OCI-M1 (cell line): ENCODE measurements at places on chromosomes 3 and 15.

DNA sequence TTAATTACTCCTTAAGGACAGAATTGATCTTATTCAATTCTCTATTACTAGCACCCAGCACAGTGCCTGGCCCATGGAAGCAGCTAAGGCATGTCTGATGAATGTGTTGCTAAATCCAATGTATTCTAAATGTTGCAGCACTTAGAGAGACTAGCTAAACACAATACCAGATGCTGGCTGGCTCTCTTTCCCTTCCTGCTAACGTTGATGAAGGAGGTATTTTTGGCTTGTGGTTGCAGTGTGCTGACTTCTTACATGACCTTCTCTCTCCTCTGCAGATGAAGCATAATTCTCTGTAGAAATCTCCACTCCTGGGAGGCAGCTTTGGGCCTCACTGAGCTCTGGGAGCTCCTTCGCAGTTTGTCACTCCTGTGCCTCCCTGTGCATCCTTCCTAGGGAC is 183.6 kb downstream of the PEX5L start:
- DNase-seq: no peak

DNA sequence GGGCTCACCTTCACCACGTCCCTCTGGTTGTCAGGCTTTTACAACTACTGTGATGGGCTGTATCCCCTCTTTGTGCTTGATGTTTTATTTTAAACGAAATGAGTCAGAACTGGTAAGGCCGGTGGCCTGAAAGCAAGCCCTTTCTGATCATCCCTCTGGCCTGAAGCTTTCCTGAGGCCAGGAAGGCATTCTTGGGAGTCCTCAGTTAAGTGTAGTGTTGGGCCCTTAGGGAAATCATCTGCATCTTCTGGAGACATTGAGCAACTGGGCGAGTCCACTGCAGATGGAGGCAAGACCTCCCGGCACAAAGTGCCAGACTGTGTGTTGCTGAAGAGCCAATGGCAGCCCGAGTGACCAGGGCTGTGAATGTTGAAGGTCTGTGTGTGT is 33.0 kb upstream of the AMOTL2 start:
- DNase-seq: no peak

DNA sequence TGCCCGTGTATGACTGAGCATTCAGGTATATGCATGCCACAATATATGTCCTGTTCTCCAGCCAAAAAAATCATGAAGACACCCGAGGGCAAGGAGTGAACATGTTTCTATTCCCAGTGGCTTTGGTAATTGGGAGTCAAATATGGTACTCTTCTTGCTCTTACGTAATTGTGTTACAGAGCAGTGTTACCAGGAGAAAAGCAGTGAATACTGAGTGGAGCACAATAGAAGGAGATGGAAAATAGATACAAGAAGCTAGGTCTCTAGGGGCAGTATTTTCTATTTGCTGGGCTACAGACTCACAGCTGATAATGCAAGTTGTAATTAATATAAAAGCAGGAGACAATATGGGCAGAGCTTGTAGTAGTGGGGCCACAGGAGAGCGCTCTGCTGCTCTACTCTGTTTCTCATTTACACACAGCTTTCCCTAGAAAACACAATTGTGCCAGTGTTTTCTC is 13.2 kb downstream of the MEIS2 start:
- DNase-seq: no peak

GRCh38 chr15:67121644-67122605 is 56.5 kb downstream of the SMAD3 start:
- no peak for DNase-seq

DNA sequence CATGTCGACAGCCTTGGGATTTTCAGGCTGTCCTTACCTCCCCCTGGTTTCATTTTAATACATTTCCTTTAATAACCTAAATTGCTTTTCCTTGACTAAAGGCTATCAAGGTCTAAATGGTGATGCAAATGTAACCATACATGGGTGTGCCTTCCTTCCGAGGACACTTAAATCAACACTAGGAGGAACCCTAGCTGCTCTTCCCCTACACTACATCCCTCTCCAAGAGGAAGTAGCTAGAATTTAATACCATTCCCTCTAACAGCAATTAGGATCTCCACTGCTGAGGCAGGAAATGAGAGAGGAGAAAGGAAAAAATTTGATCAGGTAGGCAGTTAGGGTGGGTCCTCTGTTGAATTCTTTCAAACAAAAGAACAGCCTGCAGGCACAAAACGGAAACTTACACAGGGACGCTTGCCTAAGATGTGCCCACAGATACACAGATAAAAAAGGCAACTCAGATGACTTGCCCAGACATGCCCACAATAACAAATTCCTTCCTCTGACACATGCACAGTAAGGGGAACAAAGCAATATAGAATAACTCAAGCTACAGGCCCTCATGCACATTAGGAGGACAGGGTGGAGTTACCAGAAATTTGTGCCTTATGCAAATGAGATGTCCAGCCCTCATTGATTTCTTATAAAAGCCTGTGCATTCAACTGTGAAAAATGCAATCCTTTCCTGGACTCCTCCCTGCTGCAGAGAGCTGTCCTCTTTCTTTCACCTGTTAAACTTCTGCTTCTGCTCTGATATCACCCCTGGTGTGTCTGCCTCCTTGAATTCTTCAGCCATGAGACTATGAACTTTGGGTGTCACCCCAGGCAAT is 1024.4 kb upstream of the CADM2 start:
- peak; percentile 23 for DNase-seq

DNA sequence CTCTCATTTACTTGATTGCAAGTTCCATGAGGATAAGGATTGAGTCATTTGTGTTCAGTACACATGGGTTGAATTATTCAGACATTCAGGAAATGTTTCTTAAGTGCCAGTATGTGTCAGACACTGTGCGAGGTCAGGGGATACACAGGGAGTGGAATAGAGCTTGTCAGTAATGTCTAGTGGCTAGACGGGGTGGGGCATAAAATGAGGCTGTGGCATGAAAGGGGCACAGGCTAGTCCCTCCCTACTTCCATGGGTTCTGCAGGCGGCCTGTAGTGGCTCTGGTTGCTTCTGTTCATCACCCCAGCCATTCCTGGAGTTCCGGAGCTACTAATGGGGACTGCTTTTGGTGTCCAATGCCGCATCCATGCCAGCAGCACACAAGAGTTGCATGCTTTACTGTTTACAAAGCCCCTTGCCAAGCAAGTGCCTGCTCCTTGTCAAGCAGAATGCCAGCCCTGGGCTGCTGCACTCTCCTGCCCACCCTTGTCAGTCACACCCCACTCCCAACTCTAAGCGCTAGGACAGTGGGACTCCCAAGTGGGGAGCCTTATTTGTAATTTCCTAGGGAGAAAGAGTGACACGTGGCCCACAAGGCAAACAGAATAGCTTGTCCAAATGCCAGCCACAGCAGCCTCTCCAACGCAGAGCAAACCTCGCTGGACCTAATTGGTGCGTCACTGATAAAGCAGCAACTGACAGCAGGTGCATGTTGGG is 70.8 kb downstream of the RAB11A start:
- no peak for DNase-seq

GRCh38 chr15:60154764-60155325 is 150.7 kb downstream of the FOXB1 start:
- no peak for DNase-seq

DNA sequence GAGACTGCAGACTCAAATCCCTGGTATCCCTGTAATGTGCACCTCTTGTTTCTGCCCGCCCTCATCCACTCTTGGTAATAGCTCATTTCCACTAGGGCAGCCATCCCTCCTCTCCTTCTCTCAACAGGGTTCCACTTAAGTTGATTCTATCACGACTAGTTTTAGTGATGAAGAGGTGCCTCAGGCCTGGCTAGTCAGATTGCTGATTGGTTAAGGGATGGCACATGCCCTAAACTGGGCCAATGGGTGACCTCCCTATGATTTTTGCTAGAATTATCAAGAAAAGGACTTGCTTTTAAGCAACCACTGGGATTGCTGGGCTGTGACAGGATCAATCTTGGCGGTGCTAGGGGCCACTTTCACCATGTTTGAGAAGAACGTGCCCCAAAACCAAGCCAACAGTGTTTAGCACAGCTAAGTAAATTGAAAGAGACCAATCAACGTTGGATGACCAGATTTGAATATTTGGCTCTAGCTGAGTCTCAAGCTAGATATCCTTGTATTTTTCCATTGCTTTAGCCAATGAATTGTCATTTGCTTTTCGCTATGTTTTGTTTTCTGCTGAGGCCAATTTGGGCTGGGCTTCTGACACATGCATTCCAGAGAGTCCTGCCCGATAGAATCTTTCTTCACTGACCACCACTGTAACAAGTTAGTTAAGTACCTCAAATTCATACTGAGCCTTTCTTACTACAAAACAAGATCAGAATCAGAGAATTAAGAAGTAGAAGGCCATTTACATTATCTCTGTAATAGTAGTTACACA is 131.0 kb downstream of the PDZRN3 start:
- no peak for DNase-seq

- no peak for DNase-seq
These were observed 22.7 kb upstream of the UBXN7 start for GRCh38 chr3:196454935-196455334.

GRCh38 chr3:147256739-147257138 is 149.6 kb downstream of the ZIC4 start:
- no peak for DNase-seq

- no peak for DNase-seq
These were observed 29.1 kb downstream of the DAPK2 start for GRCh38 chr15:64017082-64017588.

DNA sequence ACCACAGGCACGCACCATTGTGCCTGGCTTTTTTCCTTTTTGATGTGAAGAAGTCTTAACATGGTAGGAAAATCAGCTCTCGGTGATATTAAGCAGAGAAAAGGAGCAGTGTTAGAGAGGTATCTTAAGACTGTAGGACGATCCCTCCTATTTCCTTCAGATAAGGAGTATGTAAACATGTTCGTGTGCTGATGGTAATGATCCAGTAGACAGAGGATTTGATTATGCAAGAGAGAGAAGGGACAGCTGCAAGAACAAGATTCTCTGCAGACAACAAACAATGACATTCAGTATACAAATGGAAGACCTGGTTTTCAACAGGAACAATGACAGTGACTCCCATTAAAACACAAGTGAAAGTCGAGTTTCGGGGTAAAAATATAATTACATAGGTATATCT is 95.1 kb upstream of the MELTF start:
- no peak for DNase-seq

GRCh38 chr3:160183345-160184076 is 41.7 kb upstream of the C3orf80 start:
- peak; percentile 4 for DNase-seq

DNA sequence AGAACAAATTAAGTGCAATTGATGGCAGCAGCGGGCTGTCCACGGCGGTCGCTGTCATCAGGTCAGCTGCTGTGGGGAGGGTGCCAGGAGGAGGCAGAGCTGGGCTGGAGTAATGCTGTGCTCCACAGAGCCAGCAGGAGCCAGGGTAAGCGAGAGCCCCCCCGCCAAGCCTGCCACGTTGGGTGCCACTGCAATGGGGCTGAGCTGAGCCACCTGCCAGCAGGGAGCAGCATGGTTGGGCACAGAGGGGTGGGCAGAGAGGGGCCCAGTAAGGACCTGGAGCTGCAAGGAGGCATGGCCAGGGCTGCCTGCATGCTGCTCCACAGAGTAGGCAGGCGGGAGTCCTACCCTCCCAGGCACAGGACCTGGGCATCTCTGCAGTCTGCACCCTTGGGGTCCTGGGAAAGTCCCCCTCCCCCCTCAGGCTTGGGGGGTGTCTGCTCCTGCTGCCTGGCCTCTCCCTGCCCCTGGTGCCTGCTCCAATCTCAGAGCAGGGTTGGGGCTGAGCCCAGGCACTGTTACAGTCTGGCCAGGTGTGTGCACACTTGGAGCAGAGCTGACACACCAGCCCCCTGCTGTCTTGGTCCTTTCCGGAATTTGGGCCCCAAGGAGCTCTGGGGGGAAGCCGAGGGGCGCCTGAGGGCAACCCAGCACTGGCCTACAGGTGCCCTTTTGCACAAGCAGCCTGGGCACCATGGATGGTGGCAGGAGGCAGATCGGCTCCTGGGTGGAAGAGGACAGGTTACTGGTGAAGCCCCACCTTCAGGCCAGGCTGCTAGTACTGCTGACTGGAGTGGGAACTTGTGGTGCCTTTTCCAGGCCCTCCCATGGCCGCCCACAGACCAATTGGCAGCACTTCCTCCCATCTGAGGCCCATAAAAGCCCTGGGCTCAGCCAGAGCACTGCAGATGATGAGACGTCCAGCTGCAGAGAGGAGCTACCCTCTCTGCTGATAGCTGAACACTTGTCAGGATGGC is 8.5 kb upstream of the PIAS1 start:
- DNase-seq: no peak

- no peak for DNase-seq
These were observed 208.1 kb downstream of the FHIT start for GRCh38 chr3:61043156-61043555.

DNA sequence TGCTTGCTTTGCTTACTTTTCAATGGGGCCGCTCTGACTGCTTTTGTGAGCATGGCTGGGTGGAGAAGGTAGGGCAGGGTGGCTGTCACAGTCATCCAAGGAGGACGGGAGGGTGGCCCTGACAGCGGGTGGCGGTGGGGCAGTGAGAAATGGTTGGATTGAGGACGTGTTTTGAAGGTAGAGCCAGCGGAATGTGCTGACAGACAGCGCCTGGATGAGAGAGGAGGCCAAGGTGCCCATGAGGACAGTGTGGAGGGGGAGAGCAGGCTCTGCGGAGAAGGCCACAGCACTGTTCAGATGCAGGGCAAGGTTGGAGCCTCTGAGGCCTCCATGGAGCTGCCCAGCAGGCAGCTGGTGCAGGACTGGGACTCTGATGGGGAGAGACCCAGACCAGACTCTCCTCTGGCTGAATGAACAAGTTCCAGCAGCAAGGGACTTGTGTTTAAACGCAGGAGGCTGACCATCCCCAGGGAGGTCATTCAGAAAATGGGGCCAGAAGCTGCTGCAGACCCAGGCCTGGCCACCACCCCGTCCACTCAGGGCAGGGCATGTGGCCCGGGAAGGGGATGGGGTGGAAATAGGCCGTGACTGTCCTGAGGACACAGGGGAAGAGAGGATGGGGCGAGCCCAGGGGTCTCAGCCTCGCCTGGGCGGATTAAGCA is 120.3 kb upstream of the PRR20G start:
- DNase-seq: no peak

DNA sequence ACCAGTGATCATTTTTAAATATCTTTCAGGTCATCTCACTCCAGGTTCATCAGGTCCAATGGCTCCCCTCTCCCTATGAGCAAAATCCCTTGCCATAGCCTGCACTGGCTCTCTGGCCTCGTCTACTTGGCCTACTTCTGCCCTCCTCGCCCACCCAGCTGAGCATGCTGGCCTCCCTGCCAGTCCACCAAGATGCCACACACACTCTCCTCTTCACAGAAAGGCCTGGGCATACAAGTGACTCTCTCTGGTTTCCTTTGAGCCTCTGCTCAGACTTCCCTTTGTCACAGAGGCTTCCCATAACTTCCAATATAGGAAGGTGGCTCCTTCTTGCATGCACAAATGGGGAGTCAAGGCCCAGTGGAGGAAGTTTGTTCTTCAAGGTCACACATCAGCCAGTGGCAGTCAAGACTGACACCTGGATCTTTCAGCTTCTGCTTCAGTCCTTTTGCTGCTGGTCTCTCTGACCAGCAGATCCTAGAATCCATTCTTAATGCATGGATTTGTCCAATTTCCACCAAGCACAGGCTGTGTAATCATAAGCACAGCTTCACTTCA is 223.2 kb upstream of the HES1 start:
- no peak for DNase-seq

GRCh38 chr3:31841515-31841914 is 139.5 kb downstream of the OSBPL10 start:
- DNase-seq: no peak
